ENCODE measurements at places on chromosomes 3 and 15. TPM values are rescaled to one million over a fixed set of nuclear protein-coding genes. Genes with fewer than 3 reads are reported as not detected.

DNA sequence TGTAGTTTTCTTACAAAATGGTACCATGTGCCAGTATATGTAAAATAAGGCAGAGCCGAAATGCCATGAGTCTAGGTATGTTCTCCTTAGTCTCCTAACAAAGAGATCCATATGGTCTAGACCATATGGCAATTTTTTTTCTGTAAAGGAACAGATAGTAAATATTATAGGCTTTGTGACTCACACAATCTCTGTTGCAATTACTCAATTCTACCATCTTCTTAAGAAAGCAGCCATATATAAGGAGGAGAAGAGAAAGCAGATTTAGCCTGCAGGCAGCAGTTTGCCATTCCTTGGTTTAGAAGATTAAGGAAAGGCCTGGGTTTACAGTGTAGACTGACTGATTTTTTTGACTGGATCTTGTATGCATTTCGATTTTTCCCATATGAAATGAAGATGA is 16.3 kb upstream of the BBX start:
- no peak for DNase-seq

DNA sequence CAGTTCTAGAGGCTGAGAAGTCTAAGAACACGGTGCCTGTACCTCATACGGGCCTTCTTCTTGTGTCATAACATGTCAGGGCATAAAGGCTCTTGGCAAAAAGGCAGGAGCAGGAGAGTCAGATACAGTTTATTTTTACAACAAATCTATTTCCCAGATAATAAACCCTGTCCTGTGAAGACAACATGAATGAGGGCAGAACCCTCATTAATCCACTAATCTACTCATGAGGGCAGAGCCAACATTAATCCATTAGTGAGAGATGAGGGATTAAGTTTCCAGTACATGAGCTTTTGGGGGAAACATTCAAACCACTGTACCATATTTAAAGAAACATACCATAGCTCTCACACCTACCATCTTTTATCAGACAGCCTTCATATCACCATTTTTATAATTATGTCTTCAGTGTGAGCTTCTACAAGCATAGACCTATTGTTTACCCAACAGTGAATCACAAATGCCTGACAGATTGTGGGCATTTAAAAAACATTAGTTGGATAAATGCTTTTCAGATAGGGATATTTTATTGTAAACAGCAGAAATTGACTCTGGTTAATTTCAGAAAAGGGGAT is 645.8 kb downstream of the GRM7 start:
- no peak for DNase-seq

DNA sequence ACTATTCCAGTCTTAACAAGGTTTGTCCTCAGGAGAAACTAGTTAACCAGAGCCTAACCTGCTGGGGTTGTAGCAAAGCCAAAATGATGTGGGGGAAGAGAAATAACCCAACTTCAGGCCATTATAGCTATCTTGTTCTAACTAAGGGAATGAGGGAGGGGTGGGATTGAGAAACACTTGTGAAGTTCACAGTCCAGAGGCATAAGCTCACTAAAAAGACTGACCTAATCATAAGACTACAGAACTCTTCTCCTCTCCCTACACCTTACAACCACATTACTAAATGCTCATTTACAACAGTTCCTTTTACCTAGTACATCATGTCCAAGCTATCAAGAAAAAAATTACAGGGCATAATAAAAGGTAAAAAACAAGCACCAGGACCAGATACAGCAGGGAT is 52.8 kb downstream of the UBE3A start:
- no peak for DNase-seq

- DNase-seq, result no peak
Measured at GRCh38 chr15:59060348-59060747, 44.6 kb upstream of the CCNB2 start.

DNA sequence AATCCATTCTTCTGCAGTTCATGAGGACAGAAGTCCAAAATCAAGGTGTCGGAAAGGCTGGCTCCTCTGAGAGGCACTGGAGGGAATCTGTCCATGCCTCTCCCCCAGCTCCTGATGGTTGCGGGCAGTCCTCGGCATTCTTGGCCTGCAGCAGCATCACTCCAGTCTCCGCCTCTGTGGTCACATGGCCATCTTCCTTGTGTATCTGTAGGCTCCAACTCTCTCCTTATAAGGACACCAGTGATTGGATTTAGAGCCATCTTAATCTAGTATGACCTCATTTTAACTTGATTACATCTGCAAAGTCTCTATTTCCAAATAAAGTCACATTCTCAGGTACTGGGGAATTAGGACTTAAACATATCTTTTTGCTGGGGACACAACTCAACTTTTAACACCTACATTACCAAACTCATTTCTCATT is 56.0 kb upstream of the FLNB start:
- no peak for DNase-seq

GRCh38 chr15:96524676-96525417 is 194.3 kb downstream of the NR2F2 start:
- DNase-seq, result no peak

GRCh38 chr3:182005701-182006100 is 294.0 kb downstream of the SOX2 start:
- no peak for DNase-seq

GRCh38 chr15:95894407-95894956 is 436.0 kb upstream of the NR2F2 start:
- no peak for DNase-seq

- no peak for DNase-seq
Measured at GRCh38 chr3:19471138-19471537, 322.8 kb downstream of the KCNH8 start.

DNA sequence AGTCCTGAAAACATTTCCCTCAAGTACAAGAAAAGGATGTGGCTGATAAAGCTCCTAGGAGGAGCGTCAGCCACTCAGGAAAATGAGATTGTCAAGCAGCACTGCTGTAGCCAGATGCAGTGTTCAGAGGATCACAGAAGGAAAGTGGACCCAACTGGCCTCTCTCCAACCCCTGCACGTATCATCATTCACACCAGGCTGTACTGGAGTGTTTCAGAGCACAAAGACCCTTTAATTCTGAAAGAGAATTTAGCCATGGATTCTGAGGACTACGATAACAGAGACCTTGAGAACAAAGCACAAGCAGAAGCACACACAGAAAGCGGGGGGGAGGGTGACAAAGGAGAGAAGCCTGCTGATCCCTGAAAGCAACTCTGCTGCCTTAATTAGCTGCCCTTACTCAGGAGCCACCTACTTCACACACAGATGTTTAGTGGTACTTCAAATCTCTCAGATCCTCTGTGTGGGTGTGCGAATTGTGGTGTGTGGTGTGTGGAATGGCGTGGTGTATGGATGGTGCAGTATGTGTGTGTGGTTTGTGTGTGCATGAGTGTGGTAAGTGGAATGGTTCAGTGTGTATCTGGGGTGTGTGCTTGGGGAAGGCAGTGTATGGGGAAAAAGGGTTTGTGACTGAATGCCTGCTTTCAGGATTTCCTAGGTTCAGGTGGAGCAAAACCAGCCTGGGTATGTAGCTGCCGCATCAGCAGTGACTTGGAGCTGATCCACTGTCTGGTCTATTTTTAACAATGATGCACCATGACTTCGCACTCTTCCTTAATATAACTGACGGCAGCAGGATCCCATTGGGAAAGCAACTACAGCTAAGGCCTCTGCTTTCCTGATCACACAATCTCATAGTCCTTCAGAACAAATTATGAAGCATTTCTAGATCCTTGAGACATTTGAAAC is 192.5 kb downstream of the RSL24D1 start:
- no peak for DNase-seq

DNA sequence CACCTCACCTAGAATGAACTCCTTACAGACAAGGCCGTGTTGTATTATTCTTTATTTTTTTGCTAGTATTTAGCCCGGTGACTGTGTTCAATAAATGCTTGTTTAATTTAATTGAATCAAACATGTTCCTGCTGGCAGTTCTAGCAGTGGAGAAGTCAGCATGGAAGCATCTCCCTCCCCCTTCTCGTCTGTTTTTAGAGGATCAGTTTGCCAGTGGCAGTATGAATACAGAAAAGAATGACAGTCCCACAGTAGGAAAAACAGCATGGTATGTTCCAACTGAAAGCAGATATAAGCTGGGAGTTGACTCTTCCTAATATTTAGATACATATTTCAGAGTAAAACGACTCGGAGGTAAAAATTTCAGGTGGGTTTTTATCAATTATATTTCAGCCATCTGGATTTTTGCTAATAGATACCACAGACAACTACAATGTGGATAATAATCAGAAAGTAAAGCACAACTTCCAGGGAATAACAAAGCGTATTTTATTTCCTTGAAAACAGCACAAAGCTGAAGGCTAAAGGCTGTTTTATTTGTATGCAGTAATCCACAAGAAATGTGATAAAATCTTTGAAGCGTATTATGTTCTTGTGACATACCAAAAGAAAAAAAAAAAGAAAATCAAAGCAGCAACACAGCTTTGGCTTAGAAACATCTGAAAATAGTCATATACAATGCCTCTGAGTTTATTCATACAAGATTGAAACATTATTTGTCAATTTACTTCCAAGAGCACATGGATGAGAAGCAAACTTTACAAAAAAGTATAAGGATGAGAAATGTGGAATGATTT is 244.5 kb upstream of the KCNMB2 start:
- no peak for DNase-seq

GRCh38 chr15:69367236-69367635 is 46.9 kb upstream of the KIF23 start:
- no peak for DNase-seq

DNA sequence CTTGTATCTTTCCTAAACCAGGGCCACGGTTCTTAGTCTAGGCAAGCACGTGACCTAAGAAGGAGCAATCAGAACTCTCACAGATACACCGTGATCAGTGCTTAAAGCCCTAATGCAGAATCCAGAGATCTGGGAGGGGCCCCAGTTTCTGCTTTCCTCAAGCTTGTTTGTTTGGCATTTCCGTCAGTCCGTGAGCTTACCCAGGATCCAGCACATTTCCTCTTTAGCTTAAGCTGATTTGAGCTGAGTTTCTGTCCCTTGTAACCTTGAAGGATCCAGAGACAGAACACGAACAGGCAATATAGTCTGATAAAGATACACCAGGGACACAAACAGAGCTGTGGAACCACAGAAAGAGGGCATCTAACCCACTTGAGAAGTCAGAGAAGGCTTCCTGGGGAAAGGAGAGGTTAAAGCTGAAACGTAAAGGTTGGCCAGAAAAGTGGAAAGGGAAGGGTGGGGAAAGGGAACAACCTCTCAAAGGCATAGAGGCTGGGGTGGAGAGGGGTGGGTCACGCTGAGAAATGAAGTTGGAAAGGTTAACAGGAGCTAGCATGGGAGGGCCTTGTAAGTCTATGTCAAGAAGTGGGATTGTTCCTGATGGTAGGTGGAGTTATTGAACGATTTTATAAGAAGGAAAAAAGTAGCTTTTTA is 42.1 kb upstream of the RARB start:
- DNase-seq, result no peak

DNA sequence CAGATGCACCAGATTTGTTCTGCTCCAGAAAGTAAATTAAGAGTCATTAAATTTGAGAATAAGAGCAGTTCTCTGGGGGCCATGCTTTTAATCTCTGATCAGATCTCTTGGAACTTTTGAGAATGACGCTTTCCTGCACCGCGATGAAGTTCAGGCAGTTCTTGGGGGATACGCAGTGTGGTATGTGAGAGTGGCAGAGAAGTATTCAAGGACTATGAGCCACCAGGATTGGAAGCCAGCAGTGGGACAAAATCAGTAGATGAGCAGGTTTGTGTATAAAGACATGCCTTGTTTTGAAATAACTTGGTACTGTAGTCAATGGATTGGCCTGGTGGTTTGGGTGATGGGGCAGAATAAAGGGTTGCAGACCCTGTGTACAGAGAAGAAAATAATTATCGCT is 483.6 kb downstream of the ERC2 start:
- no peak for DNase-seq

DNA sequence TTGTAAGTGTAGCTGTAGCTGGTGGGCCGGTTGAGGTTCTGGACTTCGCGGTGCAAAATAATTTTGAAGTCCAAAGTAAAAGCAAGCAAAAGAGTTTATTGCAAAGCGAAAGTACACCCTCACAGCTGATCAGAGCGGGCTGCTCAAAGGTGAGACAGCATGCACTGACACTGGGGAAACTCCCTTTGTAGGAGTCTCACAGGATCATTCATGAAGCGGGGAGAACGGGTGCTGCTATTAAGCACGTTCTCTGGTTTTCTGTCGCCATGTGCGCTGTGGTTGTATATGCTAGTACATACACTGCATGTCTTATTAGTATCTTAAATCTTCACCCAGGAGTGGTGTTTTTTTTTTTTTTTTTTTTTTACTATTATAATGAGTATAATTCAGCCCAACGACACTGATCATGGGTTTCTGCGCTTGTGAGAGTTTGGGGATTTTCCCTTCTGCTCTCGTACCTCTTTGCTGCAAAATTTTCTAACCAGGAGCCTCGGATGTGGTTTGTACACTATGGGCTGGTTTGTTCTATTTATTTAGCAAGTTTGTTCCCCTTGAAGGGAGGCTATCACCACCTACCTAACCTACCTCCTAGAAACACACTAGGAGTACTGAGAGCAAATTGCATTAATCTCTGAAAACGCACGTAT is 1.4 kb upstream of the AP4E1 start:
- no peak for DNase-seq

GRCh38 chr3:125058959-125059358 is 3.2 kb upstream of the HEG1 start:
- DNase-seq, result no peak

DNA sequence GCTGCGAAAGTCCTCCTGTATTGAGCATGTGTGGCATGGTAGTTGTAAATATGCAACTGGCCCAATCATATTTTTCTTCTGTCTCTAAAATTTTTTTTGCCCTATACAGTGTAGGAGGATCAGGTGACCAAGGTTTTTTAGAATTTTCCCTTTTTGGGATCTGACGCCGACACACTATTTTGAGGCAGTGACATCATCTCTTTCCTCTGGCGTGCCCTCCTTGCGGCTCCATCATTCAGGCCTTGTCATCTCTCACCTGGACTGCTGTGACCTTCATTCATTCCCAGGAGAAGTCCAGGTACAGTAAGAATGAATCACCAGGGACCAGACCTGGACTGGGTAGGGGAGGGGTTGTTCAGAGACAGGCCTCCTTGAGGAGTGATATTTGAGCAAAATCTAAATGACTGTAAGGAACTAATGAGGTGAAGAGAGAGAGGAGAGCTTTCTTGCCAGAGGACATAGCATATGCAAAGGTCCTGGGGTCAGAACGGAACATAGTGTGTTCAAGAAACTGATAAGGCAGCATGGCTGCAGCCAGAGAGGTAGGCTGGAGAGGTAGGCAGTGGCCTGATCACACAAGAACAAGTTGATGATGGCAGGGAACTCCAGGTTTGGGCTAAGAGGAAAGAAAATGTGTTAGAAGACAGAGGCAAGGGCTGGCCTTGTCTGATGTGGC is 38.7 kb downstream of the ARNT2 start:
- no peak for DNase-seq

DNA sequence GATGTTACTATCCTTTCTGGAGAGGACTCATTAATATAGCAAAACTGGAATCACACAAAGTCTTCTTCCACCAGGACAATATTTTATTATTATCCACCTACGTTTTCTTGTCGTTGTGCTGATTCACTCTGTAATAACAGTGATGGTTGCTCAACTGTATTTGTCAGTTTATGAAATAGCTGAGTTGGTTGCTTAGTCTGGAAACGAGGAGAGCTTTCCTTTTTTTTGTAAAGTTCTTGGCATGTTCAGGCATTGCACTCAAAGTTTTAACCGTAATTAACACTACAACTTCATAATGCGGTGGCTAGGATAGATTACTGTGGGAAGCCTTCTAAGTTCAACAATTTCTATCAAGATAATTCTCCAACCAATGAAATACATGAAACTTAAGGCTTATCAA is 131.2 kb downstream of the RAP2B start:
- DNase-seq, result no peak

PCNP gene
- 201 TPM for polyA plus RNA-seq

IQCF5 gene
- polyA plus RNA-seq, result not detected

C3orf85 gene
- polyA plus RNA-seq, result 19.0 TPM

PPP1R14D gene
- 0.22 TPM for polyA plus RNA-seq

IGF2BP2 gene
- polyA plus RNA-seq, result 86.8 TPM

CEP70 gene
- polyA plus RNA-seq, result 43.6 TPM

TNFSF10 gene
- 70.4 TPM for polyA plus RNA-seq
